Stimulated activated CD8-positive, alpha-beta memory T cell treated with anti-CD3 and anti-CD28 coated beads, Interleukin-7, amount 100 ng/mL, for 1 hour (primary cell): ENCODE measurements at places on chromosomes 3 and 15.

DNA sequence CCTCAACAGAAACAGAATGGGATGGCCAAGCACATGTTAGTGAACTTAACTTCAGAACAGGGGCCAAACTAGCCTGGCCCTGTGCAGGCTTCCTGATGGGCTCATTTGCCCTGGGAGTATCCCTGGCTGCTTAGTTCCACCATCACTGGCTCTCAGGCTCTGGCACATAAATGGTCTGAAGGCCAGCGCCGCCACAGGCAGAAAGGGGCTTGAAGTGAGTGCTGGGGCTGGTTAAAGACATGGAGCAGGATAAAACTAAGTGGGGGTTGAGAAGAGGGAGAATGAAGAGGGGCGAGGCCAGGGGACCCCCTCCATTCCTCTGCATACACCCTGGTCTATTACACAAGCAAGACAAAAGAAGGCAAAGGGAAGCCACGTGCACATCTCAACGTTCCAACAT, 12.2 kb downstream of the SLCO2A1 start:
- no peak for DNase-seq

- no peak for DNase-seq
These were observed 207.7 kb upstream of the ATP11B start for GRCh38 chr3:182585532-182586150.

GRCh38 chr3:168467115-168467714, 371.5 kb upstream of the GOLIM4 start:
- no peak for DNase-seq

DNA sequence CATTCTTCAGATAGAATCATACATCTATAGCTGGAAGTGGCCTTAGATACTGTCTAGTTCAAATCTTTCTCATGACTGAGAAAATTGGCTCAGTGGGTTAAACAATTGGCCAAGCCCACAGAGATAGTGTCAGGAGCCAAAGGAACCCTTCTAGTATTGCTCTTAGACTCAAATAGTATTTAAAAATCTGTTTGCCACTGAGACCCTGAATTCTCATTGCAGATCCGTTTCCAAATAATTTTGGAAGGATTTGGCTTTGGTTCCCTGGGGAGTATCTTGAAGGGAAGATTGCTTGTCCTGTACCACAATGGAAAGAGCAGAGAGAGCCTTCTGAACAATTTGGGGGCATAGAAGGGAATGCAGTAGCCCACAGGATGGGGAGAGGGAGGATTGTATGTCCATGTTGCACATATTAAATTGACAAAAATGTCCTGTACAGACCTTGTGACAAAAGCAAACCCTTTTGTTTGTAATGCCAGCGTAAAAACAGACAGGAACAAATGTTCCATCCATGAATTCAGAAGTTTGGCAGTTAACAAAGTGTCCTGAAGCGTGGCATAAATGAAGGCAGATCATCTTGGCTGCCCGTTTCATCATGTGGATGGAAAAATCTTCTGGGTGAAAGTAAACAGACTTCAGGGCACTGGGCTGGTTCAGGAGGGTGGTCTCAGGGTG, 156.4 kb upstream of the RASGRP1 start:
- DNase-seq: no peak

- no peak for DNase-seq
These were observed 46.2 kb downstream of the DNAH12 start for GRCh38 chr3:57497904-57498303.

DNA sequence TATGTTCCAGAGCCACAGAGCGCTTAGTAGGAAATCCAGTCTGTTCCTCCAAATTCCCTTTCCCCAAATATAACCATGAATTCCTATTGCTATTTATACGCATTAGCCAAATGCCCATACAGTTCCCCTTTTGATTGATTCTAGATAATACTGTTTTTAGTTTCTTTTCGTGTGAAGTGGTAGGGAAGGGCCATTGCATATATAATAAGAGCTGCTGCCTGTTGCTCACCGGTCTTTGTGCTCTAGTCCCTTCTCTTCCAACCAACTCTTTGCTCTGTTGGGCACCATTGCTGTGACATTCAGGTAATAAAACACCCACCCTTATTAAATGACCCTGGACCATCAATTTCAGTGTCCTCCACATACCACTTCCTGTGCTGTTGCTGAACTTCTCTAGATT, 379.9 kb upstream of the KCNMB2 start:
- no peak for DNase-seq

GRCh38 chr15:92146511-92147150, 247.1 kb upstream of the ST8SIA2 start:
- no peak for DNase-seq

- DNase-seq: no peak
These were observed 33.0 kb downstream of the KBTBD8 start for GRCh38 chr3:67030785-67031740.

- no peak for DNase-seq
These were observed 285.8 kb upstream of the LMCD1 start for GRCh38 chr3:8215821-8216220.
